ENCODE measurements at places on chromosomes 1 and 21.
A peak's percentile ranks its signal among the peaks of the same experiment; 100 is the strongest.

GRCh38 chr21:37866027-37866426, 50.2 kb downstream of the KCNJ6 start:
- DNase-seq = peak; percentile 80

GRCh38 chr21:35328856-35329455, 279.9 kb upstream of the RUNX1 start:
- no peak for DNase-seq

GRCh38 chr1:63000508-63000907, 216.6 kb downstream of the ATG4C start:
- no peak for DNase-seq

- DNase-seq = peak; percentile 15
Observed at GRCh38 chr1:171470726-171471125, 14.6 kb upstream of the PRRC2C start.

Measured in pons (tissue), 1 donor.